ENCODE measurements at places on chromosomes 2 and 18.

DNA sequence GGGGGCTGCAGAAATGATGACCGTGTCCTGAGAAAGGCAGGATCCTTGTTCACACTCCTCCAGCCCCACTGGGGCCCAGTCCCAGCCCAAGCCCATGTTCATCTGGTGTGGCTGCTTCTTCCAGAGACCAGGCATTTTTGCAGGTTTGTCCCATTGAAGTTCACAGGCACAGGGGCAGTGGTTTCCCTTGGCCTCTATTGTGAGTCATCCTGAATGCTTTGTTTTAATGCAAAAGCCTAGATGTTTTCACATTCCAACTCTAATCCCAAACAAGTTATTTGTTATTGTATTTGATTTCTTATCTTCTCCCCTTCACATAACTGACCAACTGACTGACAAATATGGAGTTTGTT lies 426.4 kb upstream of the ID2 start:
- DNase-seq, result no peak

- no peak for DNase-seq
Observed at GRCh38 chr2:169468841-169469240, 10.5 kb upstream of the BBS5 start.

- DNase-seq, result no peak
Observed at GRCh38 chr2:128379021-128380015, 60.6 kb upstream of the HS6ST1 start.

DNA sequence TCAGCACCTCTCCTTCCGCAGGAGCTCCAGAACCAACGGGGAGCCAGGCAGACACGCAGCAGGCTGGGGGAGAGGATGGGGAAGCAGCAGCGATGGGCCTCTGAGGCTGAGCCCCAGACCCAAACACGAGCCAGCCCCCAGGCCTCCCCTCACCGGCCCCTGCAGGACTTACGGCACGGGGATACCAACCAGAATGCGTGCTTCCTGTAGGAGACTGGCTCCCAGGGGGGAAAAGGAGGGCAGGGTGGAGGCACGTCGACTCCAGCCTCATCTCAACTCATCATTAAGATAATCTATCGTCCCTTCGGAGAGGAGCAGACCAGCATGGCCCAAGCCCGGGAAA lies 495.1 kb upstream of the MYT1L start:
- DNase-seq, result no peak

DNA sequence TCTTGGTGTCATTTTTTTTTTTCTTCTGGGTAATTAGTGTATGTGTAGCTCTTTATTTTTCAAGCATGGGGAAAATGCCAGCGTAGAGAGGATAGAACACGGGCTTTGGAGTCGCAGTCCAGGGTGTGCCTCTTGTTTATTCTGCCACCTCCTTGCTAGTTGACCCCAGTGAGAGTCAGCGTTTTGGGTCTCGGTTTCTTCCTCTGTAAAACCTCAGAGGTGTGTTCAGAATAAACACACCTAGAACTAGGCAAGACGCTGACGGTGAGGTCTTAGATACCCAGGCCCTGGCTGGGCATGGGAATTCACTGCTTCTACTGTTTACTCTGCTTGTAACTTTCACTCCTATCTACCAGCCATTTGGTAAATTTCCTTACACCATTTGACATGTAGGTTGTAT lies 41.8 kb downstream of the ASAP2 start:
- no peak for DNase-seq

- no peak for DNase-seq
Observed at GRCh38 chr2:36800381-36800780, 103.9 kb downstream of the VIT start.

GRCh38 chr2:72134408-72134996 lies 13.2 kb downstream of the CYP26B1 start:
- DNase-seq, result no peak

DNA sequence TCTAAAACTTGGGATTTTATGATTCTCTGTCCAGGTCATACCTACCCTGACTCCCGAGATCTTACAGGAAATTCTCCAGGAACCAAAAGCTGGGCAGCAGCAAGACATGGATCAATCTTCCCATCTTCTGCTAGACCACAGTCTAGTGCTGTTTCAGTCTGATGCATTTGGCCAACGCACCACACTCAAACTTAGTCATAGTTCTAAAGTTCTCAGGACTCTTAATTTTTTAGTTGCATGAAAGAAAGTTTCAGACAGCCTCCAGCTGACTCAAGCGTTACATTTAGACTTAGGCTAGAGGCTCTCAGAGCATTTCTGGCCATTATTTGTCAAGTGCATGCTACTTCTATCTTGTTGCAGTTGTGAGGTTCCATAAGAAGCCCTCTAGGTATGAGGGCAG lies 230.1 kb upstream of the CCDC150 start:
- no peak for DNase-seq

DNA sequence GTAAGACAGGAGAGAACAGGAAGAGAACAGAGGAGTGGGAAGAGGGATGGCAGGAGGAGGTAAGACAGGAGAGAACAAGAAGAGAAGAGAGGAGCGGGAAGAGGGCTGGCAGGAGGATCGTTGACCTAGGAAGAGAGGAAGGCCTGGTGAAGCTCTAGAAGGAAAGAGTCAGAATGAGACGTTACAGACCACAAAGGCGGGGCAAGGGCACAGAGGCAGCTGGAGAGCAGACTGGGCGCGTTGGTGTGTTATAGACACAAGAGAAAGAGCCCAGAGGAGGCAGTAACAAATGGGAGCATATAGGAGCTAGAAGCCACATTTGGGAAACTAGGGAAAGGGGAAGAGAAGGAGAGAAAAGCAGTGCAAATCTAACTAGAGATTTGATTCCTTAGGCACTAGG lies 26.6 kb downstream of the PTRHD1 start:
- no peak for DNase-seq

GRCh38 chr2:86468162-86469033 lies 27.2 kb downstream of the KDM3A start:
- no peak for DNase-seq

- DNase-seq, result no peak
Observed at GRCh38 chr18:24611075-24611474, 150.6 kb downstream of the HRH4 start.

DNA sequence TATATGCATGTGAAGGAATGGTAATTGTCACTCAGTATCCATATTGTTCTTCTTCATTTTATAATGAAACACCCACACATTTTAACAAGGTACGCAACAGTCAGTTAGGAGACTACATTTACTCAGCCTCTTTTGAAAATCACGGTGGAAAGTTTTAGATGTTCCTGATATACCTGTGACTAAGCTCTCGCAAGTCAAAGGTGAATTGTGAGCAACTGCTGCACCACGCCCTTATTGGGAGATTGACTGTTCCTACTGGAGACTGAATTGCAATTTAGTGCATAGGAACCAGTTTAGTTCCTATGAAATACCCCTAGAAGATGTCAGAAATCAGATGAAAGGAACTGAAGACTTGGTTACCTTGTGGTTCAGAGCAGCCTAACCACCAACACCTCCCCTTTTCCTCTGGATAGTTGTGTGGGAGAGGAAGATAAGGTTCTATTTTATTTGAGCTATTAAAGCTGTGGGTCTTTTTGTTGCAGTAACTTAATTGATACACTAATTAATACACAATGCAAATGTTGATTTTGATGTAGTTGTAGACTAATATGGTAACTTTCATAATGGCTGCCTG lies 1280.5 kb upstream of the CDH2 start:
- no peak for DNase-seq

GRCh38 chr2:112949456-112949855 lies 28.4 kb upstream of the IL36G start:
- no peak for DNase-seq

GRCh38 chr2:223613017-223613950 lies 11.1 kb upstream of the SCG2 start:
- no peak for DNase-seq

DNA sequence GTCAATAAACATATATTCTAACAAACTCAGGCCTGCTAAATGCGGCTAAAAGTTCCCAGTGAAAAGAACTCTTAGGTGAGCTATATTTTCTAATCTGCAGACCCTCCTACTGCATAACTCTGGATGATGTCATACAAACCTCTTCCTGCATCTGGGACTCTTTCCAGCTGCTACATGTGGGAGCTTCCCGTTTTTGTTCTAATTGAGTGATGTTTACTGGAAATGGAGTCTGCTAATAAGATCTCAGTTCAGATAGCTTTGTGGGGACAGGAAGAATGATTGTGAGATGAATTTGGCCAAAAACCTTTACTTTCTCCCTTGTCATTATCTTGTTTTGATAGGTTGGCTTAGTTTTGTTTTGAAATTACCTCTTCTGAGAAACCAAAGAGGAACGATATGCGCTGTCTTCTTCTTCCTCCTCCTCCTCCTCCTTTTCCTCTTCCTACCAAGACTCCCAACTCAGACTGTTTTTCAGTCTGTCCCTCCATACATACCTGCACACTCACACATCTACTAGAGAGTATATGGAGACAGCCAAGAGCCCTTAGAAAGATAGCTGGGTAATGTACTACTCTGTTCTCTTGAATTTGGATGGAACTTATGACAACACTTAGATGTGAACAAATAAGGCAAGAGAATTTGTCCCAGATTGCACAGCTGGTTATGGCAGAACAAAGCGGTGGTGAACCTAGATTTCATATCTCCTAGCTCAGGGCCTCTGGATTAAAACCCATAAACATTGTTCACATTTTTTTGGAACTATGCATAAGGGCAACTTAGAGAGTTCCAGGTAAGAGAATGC lies 39.8 kb upstream of the AAK1 start:
- peak; percentile 30 for DNase-seq

- no peak for DNase-seq
Observed at GRCh38 chr2:60119778-60120177, 433.7 kb downstream of the BCL11A start.

DNA sequence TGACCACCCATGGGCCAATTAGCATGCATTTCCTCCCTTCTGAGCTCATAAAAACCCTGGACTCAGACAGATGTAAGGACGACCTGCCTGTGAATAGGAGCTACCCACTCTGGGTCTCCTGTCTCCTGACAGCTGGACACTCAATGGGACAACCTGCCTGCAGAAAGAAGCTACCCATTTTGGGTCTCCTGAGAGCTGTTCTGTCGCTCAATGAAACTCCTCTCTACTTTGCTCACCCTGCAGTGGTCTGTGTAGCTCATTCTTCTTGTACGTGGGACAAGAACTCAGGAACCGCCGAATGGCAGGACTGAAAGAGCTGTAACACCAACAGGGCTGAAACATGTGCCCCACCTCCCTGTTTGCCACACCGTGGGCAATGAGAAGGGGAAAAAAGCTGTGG lies 60.3 kb upstream of the DYNC1I2 start:
- no peak for DNase-seq

- no peak for DNase-seq
Observed at GRCh38 chr18:42734520-42734919, 381.0 kb downstream of the RIT2 start.

GRCh38 chr2:201860636-201861066 lies 54.3 kb downstream of the CDK15 start:
- DNase-seq, result peak; percentile 39

DNA sequence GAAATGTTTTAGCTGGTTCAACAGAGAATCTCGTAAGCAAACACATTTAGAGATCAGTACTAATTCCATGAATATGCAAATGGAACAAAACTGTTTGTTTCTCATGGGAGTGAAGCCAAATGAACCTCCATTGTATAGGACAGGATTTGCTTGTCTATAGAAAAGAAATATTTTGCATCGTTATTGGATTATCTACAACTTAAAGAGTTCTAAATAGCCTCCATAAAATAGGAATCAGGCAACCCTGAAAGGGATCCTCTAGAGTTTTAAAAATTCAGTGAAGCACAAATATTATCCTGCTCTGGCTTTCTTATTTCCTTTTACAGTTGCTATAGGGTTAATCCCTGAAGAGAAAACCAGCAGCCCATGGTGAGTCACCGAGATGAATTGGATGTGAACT lies 378.4 kb upstream of the NRXN1 start:
- no peak for DNase-seq

- no peak for DNase-seq
Observed at GRCh38 chr2:55604027-55604565, 13.3 kb downstream of the PPP4R3B start.

DNA sequence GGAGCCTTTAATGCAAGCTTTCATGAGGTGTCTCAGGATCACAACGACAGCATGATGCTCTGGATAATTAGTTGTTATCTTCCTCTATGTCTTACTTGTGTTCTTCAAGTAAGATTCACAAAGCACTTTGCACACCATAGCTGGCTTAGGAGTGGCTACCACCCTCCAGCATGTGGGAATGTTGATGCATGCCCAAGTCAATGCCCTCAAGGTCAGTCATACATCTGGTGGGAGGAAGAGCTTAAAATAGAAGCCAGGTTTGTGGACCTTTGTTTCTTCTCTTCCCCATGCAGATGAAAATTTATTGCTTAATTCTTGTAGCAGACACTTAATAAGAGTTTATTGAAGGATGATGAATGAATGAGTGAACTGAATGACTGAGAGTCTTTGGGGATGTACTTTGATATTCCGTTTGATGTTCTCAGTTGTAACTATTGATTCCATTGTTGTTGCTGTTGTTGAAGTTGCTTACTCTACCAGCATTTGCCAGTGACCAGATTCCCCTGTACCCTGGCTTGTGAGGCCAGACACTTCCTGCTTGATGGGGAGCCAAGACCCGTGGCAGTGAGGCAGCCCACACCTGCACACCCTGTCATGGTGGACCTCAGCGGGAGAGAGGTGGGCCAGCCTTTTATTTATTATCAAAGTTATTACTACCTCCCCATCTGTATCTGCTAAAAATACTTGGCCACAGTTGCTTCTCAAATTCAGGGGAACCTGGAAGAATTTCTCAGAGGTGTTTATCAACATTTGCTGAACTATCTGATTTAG lies 137.8 kb downstream of the LAMA3 start:
- DNase-seq, result no peak

GRCh38 chr18:57854726-57855125 lies 51.6 kb upstream of the ATP8B1 start:
- DNase-seq, result no peak

- no peak for DNase-seq
Observed at GRCh38 chr2:195575016-195575415, 82.0 kb upstream of the SLC39A10 start.

DNA sequence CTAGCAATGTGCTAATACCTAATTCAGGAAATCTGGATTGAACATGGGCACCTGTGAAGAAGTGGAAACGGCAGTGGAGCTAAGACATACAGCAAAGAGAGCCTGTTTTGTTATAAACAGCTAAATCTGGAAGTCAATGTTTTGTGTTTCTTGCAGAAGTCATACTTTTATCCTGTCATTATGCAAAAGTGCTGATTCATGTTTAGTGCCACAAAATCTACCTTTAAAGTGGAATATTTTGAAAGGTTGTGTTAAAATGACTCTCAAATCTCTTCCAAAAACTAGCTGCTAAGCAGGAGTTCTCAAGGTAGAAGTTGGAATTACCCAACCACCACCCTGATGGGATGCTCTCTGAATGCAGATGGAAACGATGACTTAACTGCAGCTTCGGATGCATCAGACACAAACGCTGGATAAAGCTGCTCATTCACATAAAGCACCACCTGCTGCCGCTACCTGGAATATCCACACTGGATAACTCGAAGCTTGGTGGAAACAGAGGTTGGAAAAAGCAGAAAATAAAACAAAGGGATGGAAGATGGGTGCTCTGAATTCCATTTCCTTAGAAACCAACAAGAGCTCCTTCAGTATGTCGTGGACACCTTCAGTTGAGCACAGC lies 132.6 kb upstream of the ZNF236 start:
- DNase-seq, result no peak

All from KG1 (cell line).